ENCODE measurements at places on chromosomes 4 and X. TPM values are rescaled to one million over a fixed set of nuclear protein-coding genes. Genes with fewer than 3 reads are reported as not detected.

- no peak overlapping the region for H3K27ac ChIP-seq
- H3K27me3 ChIP-seq, result no peaks in the 10 kb centered on the region
- H3K36me3 ChIP-seq, result no peaks in the 10 kb centered on the region
- H3K4me1 ChIP-seq, result no peaks in the 10 kb centered on the region
Measured at GRCh38 chrX:148815218-148815961, 315.0 kb downstream of the AFF2 start.

DNA sequence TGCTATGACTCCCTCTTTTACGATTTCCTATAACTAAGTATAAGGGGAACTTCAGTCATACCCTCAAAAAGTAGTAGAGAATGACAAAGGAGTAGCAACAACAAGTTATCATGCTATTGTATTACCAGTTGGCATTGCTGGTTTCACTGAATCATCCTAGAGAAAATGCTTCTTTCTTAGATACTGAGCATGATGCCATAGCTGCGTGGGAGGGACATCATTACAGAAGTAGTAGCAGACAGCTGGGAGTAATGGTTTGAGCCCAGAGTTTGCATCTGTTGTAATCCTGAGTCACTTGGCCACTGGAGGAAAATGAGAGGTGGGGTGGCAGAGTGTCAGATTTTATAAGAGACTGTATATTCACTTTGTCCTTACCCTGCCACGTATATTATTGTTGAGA lies 38.6 kb downstream of the MTMR1 start:
- H3K4me3 ChIP-seq, result no peak overlapping the region
- H3K27me3 ChIP-seq, result no peaks in the 10 kb centered on the region
- no peak overlapping the region for H3K27ac ChIP-seq
- peaks cover 77% of the 10 kb centered on the region for H3K36me3 ChIP-seq

DNA sequence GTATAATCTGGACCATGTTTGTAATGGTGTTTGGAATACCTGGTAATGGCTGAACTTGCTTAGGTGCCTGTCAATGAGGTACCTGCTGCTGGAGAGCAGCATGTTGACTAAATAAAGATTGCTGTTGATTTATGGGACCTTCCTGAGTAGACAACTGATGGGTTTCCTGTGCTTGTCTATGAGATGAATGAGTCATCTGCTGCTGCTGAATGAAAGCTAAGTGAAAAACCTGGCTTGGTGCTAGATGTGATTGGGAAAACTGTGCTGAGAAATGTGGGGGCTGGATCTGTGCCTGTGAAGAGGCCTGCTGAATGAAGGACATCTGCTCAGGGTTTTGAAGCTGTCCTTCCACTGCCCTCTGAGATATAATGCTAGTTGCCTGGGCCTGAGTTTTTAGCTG lies 69.6 kb downstream of the WNK3 start:
- no peaks in the 10 kb centered on the region for H3K27me3 ChIP-seq
- no peak overlapping the region for H3K4me3 ChIP-seq

GRCh38 chrX:15087747-15088146 lies 182.1 kb downstream of the ASB9 start:
- H3K36me3 ChIP-seq, result no peaks in the 10 kb centered on the region
- H3K4me1 ChIP-seq, result no peaks in the 10 kb centered on the region
- no peak overlapping the region for H3K4me3 ChIP-seq
- no peak for DNase-seq
- no peak overlapping the region for H3K27ac ChIP-seq
- H3K27me3 ChIP-seq, result no peaks in the 10 kb centered on the region

DNA sequence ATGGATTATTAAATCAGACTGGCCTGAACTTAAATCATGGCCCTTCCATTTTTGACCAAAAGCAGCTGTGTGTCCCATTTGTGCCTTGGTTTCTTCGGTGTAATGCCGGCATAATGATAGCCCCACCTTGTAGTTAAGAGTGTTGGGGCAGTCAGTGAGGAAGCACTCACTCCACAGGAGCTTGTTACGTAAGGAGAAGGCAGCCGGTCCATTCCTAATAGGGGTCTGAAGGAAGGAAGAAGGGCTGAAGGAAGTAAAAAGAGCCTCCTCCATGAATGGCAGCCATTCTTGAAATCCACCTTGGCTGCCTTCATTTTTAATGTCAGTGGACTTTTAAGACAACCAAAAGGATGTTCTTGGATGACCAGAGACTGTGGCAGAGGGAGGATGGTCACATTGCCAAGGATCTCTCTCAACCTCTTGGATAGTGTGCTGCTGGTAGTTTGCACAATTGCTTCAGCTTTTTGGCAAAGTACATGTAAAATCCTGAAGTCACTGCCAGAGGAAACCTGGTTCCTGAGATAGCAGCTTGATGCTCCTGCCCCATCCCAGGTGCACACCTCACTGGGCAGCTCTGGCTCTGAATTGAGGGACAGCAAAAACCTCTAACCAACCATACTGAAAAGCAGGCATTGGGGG lies 113.5 kb downstream of the PTTG2 start:
- no peak overlapping the region for H3K27ac ChIP-seq
- peaks cover 9% of the 10 kb centered on the region for H3K4me1 ChIP-seq
- DNase-seq, result no peak
- peaks cover 2% of the 10 kb centered on the region for H3K36me3 ChIP-seq

GRCh38 chr4:9781343-9782135 lies at the start of gene DRD5:
DRD5 (plus strand) TSS chr4:9781634; CDS start chr4:9782030, 396 bp downstream.
- H3K4me1 ChIP-seq, result no peaks in the 10 kb centered on the region
- H3K36me3 ChIP-seq, result no peaks in the 10 kb centered on the region
- no peak within 1 kb of the TSS for H3K27ac ChIP-seq
- peaks cover 31% of the 10 kb centered on the region for H3K27me3 ChIP-seq

GRCh38 chr4:56727150-56727549 lies 46.1 kb upstream of the HOPX start:
- H3K27me3 ChIP-seq, result no peaks in the 10 kb centered on the region
- DNase-seq, result no peak
- no peaks in the 10 kb centered on the region for H3K4me1 ChIP-seq
- no peak overlapping the region for H3K4me3 ChIP-seq

DNA sequence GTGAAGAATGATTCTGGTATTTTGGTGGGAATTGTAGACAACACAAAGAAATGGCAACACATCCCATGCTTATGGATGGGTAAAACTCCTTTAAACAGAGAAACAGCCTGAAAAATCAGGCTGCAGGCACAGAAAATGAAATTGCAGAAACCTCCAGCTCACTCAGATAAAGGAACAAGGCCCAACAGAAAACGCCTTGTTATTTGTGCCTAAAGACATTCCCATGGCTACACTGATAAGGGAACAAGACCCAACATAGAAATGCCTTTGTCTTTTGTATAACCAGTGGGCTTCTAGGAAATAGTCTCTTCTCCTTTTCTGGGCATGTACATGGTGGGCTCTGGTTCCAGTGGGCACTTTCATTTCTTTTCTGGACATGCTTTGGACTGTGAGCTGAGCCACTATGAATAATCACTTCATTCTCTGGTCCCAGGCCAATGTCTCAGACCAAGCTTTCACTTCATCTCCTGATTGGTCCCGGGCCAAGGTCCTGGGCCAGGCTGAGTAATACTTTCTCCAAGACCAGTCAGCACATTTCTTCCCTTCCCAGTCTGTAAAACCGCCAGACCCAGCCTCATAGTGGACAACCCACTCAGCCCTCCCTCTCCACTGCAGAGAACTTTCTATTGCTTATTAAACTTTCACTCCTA lies 160.5 kb downstream of the TBX22 start:
- H3K27ac ChIP-seq, result no peak overlapping the region
- H3K27me3 ChIP-seq, result no peaks in the 10 kb centered on the region

- peak; percentile 53 for DNase-seq
- peaks cover 21% of the 10 kb centered on the region for H3K4me1 ChIP-seq
- H3K27me3 ChIP-seq, result no peaks in the 10 kb centered on the region
- no peaks in the 10 kb centered on the region for H3K36me3 ChIP-seq
- peak overlapping the region; percentile 64 for H3K27ac ChIP-seq
Measured at GRCh38 chrX:17737986-17738713, 857 bp downstream of the SCML1 start.

DNA sequence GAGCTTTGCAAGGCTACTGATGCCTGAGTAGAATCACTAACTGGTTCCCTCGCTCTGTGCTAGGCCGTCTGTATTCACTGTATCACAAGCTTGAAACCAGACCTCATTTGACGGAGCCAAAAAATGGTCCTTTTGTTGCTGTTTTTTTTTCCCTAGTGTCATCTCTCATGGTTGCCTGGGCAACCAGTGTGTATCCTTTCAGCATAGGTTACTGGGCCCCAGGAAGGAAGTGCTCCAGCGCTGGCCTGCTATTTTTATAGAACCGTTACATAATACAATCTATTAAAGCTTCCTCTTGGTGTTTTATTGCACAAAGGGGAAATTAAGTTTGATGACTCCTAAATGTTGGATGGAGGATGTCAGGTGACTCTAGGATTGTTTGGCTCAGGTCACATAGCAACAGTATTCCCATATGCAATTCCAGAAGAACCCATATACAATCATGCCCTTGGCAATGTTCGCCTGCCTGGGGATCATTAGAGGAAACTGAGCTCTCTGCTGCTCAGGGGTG lies 220.4 kb downstream of the SPRY1 start:
- H3K27ac ChIP-seq, result peak overlapping the region; percentile 71
- H3K36me3 ChIP-seq, result no peaks in the 10 kb centered on the region
- H3K4me3 ChIP-seq, result no peak overlapping the region
- peak; percentile 72 for DNase-seq
- H3K4me1 ChIP-seq, result peaks cover 23% of the 10 kb centered on the region
- no peaks in the 10 kb centered on the region for H3K27me3 ChIP-seq

- no peaks in the 10 kb centered on the region for H3K36me3 ChIP-seq
- no peak for DNase-seq
- no peak overlapping the region for H3K27ac ChIP-seq
- H3K4me3 ChIP-seq, result no peak overlapping the region
- H3K27me3 ChIP-seq, result no peaks in the 10 kb centered on the region
Measured at GRCh38 chrX:7965436-7965835, 38.2 kb upstream of the PNPLA4 start.

DNA sequence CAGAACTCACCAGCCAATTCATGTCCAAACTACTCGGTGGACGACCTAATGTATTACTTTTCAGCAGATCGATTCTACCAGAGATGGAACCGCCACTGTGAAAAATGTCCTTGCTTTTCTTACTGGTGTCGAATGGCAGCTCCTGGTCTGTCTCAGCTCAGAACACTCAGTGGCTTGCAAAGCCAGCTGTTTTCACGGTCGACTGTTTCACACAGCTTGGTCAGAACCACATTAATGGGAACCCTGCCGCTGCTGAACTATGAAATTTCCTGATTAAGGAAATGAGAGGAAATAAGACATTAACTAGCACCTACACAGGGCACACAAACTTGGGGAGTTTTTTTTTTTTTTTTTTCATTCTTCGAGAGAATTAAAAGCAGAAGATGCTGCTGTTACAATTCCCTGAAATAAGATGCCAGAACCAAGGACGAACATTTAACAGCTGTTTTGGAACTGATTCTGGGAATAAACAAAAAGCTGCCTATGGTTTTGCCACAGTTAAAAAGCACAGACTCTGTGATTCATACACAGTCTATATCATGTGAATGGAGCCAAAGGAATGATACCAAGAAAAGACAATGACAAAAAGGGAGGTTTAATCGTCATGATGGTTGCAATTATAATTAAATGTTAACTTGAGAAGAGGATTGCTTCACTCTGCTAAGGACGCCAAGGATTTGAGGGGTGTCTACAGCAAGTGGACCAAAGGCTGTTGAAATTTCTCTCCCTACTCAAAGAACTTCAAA lies 31.3 kb downstream of the SUPT20HL2 start:
- no peak overlapping the region for H3K27ac ChIP-seq
- H3K27me3 ChIP-seq, result no peaks in the 10 kb centered on the region
- DNase-seq, result no peak
- H3K4me1 ChIP-seq, result no peaks in the 10 kb centered on the region
- H3K4me3 ChIP-seq, result no peak overlapping the region

- no peak for DNase-seq
- no peak overlapping the region for H3K27ac ChIP-seq
- H3K4me3 ChIP-seq, result no peak overlapping the region
- no peaks in the 10 kb centered on the region for H3K36me3 ChIP-seq
Measured at GRCh38 chrX:81316163-81316562, 114.3 kb downstream of the SH3BGRL start.

- H3K4me3 ChIP-seq, result no peak overlapping the region
- no peaks in the 10 kb centered on the region for H3K27me3 ChIP-seq
- H3K27ac ChIP-seq, result no peak overlapping the region
- no peaks in the 10 kb centered on the region for H3K36me3 ChIP-seq
- DNase-seq, result no peak
Measured at GRCh38 chr4:87849612-87850011, 16.8 kb downstream of the MEPE start.

- H3K27me3 ChIP-seq, result peaks cover 3% of the 10 kb centered on the region
- DNase-seq, result no peak
- peaks cover 2% of the 10 kb centered on the region for H3K4me1 ChIP-seq
- H3K4me3 ChIP-seq, result no peak overlapping the region
- no peaks in the 10 kb centered on the region for H3K36me3 ChIP-seq
Measured at GRCh38 chrX:51336584-51336983, 4.0 kb downstream of the NUDT10 start.

DNA sequence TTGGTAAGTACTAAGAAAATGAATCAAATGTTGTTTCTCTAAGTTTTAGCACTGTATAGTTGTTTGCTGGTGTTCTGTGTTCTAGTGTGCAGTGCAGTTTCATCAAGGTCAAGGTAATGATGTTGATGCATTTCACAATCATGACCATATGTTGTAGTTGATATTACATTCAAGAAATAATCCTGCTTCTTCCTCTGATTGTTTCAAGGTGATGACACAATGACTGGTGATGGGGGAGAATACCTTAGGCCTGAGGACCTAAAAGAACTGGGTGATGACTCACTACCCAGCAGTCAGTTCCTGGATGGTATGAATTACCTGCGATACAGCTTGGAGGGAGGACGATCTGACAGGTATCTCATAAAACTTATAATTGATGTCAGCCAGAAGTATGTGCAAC lies 261.6 kb downstream of the ANK2 start:
- H3K4me3 ChIP-seq, result no peak overlapping the region
- H3K4me1 ChIP-seq, result no peaks in the 10 kb centered on the region
- H3K27ac ChIP-seq, result no peak overlapping the region
- H3K36me3 ChIP-seq, result no peaks in the 10 kb centered on the region
- no peaks in the 10 kb centered on the region for H3K27me3 ChIP-seq

- H3K27me3 ChIP-seq, result no peaks in the 10 kb centered on the region
- H3K36me3 ChIP-seq, result no peaks in the 10 kb centered on the region
- H3K4me1 ChIP-seq, result no peaks in the 10 kb centered on the region
- no peak overlapping the region for H3K27ac ChIP-seq
- no peak overlapping the region for H3K4me3 ChIP-seq
- DNase-seq, result no peak
Measured at GRCh38 chrX:132333351-132333750, 114.1 kb upstream of the RAP2C start.

ATP8A1 gene
- 33.7 TPM for total RNA-seq

MAGEA2 gene
- total RNA-seq, result not detected

GAGE12D gene
- not detected for total RNA-seq

FAM133A gene
- not detected for total RNA-seq

IL15 gene
- 2.3 TPM for total RNA-seq

PRRG1 gene
- not detected for total RNA-seq

PNCK gene
- total RNA-seq, result not detected

ATOH1 gene
- not detected for total RNA-seq

SATL1 gene
- total RNA-seq, result not detected

ENPP6 gene
- total RNA-seq, result not detected

FRMD7 gene
- not detected for total RNA-seq

VGLL1 gene
- not detected for total RNA-seq

Measured in T-cell (primary cell).